Activated naive CD8-positive, alpha-beta T cell treated with anti-CD3 and anti-CD28 coated beads, Interleukin-2, amount 50 U/mL, for 16 hours (primary cell): ENCODE measurements at places on chromosomes 5 and 9.

GRCh38 chr5:134735243-134735642 lies 3.1 kb upstream of the CAMLG start:
- no peak for DNase-seq

DNA sequence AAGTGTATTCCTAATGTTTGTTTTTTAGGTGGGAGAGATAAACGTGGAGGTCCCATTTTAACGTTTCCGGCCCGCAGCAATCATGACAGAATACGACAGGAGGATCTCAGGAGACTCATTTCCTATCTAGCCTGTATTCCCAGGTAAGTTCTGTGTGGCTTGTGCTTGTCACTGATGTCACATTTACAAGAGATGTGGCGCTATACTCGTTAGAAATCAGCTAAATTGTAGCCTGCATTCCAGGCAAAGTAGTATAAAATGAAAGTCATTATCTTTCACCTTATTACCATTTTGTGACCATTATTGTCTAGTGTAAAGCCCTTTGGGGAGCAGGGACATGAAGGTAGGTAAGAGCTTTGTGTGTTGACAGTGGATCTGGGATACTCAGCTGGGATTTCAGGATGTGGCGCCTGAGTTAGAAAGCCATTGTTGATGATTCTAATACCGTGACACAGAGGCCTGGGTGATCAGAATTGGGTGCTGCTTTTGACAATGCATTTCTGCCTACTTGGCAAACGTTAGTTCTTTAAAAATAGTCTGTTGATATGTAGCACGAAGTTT lies 137.2 kb downstream of the TRIO start:
- DNase-seq: no peak

DNA sequence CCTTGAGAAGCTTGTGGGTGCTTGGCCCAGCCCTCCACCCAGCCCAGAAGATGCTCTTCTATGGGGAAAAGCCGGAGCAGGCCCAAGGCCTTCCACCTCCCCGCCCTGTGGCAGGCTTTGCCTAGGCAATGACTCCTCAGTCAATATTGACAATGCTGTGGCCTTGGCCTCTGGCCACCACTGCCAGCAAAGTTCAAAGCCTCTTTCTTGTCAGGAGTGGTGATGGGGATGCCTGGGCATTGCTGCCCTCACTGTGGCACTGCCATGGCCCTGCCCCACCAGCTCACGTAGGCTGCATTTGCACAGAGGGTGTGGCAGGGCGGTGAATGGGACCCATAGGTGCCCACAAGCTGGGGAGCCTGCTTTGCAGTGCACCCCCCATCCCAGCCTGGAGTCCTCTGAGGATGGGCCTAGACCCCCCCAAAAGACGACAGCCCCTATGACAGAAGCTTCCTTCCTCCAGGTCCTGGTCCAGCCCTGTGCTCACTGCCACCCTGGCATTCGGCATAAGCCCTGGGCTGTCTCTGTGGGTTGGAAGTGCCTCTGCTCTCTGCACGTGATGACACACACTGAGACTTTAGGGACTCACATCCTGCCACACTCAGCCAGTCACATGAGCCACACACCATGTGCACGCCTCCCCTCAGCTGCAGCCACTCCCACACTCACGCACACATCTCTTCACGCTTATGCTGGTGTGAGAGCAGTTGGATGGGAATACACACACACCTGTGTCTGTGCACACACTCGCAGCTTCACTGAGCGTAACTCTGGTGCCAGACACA lies 31.1 kb downstream of the MORN5 start:
- DNase-seq: no peak

- no peak for DNase-seq
Observed at GRCh38 chr9:95876595-95876994, 1.1 kb downstream of the ERCC6L2 start.

GRCh38 chr5:154491941-154492340 lies 13.9 kb upstream of the HAND1 start:
- DNase-seq: no peak

DNA sequence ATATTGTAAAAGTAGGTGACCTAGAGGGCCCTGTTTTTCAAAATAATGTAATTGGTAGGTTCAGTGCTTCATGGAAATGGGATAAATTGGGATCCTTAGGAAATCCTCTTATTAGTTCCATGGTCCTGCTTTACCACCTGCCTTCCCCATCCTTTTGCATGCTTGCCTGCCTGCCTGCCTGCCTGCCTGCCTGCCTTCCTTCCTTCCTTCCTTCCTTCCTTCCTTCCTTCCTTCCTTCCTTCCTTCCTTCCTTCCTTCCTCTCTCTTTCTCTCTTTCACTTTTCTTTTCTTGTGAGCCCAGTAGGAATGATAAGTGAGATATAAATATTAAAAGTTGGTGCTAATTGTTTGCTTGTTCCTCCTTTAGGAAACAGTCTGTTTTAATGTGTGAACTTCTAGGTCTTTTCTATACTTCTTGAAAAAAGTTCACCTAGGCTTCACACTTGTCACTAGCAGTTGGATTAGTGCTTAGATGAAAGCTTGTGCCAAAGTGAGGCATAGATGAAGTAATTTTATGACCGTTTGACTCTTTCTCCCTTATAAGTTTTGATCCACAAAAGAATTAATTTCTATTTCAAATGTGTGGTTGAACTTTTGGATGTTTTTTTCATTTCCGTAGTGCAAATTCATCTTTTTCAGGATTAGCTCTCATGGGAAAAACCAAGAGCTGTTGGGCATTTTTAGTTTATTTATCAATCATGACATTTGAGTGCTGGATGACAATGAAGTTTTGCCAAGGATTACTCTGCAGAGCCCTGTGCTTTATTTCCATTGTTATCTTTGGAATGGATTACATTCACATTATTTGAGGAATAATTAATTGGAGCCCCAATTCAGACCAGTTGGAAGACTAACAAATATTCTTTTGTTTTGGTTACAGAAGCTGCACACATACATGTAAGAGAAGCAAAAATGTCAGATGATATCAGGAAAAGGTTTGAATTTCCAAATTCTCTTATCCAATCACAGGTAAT lies 30.7 kb downstream of the FOCAD start:
- DNase-seq: no peak
